8988T (cell line): ENCODE measurements at places on chromosomes 3 and 15.

GRCh38 chr3:128210711-128211110 lies 57.4 kb downstream of the EEFSEC start:
- no peak for DNase-seq

GRCh38 chr3:71503525-71504249 lies 79.8 kb downstream of the FOXP1 start:
- no peak for DNase-seq

DNA sequence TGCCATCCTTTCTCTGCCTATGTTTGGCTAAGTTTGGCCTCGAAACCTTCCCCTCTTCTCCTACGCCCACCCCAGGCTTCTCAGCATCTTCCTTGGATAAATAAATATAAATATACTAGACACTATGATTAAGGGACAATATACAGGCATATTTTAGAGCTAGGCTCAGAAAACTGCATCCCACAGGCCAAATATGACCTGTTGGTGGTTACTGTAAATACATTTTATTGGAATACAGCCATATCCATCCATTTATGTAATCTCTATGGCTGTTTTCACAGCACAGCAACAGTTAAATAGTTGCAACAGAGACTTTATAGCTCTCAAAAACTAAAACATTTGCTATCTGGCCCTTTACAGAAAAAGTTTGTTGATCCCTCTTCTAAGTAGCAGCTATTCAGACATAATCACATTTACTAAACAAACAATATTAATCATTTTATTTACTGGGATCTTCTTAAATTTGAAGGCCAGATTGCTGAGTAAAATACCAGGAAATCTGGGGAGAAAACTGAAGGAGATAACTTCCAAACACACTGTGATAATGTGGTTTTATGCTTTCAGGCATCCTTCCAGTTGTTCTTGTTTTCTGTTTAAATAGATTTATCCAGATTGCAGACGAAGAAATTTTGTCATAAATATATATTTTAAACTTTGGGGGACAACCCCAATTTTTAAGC lies 269.7 kb upstream of the THRB start:
- no peak for DNase-seq

DNA sequence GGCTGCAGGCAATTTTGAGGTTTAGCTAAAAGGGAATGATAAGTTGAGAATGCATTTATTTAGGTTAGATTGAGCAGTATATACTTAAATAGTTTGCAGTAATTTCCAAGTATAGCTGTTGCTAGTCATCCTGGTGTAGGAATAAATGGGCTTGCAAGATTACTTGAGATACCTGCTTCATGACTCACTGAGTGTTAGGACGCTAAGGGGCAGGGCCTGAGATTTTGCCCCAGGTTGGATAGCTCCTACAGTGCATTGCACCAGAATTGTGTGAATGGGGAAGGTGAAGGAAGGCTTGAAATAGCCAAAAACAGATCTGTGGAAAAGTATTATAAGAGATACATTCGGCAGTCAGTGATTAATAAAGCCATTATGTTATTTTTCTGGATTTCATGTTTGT lies 72.8 kb downstream of the KCNH8 start:
- DNase-seq, result no peak

DNA sequence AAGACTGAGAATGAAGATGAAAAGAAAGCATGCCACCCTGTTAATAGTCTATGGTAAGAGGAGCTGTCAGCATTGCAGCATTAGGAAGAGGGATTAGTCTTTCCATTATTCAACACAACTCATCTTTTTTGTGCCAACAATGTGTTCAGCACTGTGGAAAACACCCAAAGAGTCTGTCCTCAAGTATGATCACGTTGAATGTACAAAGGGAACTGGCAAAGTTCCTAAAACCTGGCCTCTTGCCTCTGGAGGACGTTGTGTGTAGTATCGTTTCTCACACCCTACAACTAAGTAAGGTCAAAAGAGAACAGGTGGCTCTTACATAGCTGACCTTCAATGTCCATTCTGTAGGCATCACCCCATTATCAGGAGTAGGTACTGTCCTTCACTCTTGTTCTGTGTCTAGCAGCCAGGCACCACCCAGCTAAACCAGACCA lies 147.9 kb upstream of the THBS1 start:
- no peak for DNase-seq
